ENCODE measurements at places on chromosomes 2 and 18.

DNA sequence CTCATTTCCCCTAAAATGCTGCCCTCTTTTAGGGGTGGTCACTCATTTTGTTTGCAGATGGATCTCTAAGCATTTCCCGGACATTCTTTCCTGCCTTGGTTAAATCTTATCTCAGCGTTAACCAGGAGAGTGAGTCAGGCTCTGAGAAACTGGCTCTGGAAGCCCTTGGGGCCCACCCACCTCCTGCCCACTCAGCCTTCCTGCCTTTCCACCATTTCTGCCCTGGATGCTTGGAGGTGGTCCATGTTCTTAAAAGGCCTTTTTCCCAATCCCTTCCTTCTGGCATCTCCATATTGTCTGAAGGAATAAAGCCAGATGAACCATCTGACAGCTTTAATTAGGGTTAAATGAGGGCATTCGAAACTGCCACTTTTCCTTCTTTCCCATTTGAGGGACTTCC lies 9.5 kb downstream of the HK2 start:
- no peak for DNase-seq

GRCh38 chr2:240305369-240305962 lies 130.0 kb upstream of the GPC1 start:
- DNase-seq: no peak

DNA sequence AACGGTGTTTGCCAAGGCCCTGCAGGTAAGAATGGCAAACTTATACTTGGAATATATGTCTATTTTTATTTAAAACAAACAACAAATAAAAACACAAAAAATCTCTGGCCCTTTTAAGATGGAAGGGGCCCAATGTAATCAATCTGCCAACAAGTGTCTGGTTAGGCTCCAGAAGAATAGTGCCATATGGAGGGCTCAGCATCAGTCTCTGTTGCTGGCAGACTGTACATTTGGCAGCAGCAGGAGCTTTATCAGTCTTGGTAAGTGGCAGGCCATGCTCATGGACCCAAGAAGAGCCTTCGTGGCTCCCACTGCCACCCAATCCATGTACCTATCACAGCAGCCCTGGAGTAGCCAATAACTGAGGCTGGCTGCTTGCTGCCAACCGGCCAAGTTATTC lies 101.1 kb downstream of the GALNT3 start:
- DNase-seq: peak; percentile 39

- peak; percentile 64 for DNase-seq
Observed at GRCh38 chr18:9638886-9639285, 24.5 kb upstream of the PPP4R1 start.

DNA sequence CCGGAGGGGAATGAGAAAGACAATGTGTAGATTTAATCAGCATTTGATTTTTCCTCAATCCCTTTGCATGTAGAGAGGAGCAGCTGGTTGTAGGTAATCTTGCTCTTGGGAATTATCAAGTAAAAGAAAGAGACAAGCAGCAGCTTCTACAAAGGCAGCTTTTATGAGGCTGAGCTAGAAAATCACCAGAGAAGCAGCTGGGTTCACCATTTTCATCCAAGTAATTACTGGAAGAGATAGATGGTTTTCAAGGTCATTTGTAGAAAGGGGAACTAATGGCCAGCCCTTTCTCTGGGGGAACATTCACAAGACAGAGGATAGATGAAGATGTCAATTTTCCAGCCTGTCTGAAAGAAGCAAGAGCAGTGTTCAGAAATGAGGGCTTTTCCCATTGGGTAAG lies 113.0 kb downstream of the RND3 start:
- peak; percentile 23 for DNase-seq

- no peak for DNase-seq
Observed at GRCh38 chr2:157413326-157414035, 30.4 kb downstream of the CYTIP start.

DNA sequence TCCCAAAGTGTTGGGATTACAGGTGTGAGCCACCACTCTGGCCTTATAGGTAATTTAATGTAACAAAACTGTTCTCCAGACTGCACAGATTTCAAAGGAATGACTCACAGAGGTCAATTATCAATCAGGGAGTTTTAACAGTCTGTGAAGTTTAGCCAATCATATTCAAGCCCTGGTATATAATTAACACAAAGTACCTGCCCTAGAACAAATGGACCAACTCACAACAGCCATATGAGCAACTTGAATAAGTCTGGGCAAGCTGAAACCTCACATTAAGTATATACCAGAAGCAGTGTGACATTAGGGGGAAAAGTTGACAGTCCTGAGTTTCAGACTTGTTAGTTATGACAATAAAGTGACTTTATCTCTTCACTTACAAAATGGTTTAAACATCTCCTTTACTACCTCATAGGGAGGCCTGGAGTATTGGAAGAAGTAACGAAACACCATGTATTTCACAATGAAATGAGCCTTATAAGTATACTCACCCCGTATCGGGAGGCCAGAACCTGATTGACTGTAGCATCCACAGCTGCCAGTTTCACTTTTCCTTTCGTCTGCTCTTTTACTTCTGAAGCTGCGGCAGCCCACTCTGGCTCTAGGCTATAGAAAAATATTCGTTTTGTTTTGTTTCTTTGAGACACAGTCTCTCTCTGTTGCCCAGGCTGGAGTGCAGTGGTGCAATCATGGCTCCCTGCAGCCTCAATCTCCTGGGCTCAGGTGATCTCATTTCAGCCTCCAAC lies 22.2 kb downstream of the PDIA6 start:
- no peak for DNase-seq

- no peak for DNase-seq
Observed at GRCh38 chr18:11251229-11251890, 102.0 kb upstream of the PIEZO2 start.

DNA sequence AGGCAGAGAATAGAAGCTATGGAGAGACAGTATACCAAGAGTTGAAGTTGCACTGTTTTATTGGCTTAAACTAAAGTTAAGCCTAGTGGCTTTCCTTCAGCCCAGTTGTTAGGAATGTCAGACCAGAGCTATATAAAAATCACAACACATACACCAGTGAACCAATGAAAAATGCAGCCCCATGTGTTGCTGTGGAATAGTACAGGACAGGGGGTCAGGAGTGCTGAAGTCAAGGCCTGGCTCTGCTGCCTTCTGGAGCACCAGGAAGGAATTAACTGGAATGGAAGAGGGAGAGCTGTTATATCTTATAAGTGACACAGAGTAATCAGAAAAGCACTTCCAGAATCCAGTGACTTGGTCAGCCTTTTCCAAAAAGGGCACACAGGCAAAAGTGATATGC lies 58.9 kb downstream of the OSR1 start:
- no peak for DNase-seq
